ENCODE measurements at places on chromosomes 1 and 21. TPM values are rescaled to one million over a fixed set of nuclear protein-coding genes. Genes with fewer than 3 reads are reported as not detected.

- H3K27ac ChIP-seq: peak overlapping the region; percentile 19
- peaks cover 6% of the 10 kb centered on the region for H3K36me3 ChIP-seq
- H3K4me1 ChIP-seq: peaks cover 20% of the 10 kb centered on the region
- no peak overlapping the region for H3K4me3 ChIP-seq
Observed at GRCh38 chr1:26784023-26784871, 3.5 kb upstream of the PIGV start.

DNA sequence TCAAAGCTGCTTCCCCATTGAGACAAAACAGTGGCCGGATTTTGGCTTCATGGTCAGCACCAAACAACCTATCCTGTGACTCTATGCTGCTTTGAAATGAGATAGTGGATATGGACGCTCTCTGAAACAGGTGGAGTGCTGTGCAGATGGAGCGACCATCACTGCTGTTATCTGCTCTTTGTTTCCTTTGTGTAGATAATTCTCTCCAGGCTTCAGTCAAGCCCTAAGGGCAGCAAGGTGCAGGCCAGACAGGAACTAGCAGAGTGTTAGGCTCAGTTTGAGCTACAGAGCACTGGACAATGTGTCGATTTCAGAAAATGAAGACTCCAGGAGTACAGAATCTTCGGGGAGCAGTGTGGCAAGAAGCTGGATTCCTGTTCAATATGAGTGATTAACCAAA is 4.8 kb upstream of the IRF6 start:
- no peaks in the 10 kb centered on the region for H3K27me3 ChIP-seq
- no peaks in the 10 kb centered on the region for H3K4me1 ChIP-seq
- H3K36me3 ChIP-seq: no peaks in the 10 kb centered on the region
- DNase-seq: no peak
- no peak overlapping the region for H3K27ac ChIP-seq

GRCh38 chr1:19596065-19596713 is 47.9 kb upstream of the NBL1 start:
- H3K27ac ChIP-seq: peak overlapping the region; percentile 96
- peaks cover 3% of the 10 kb centered on the region for H3K4me1 ChIP-seq
- DNase-seq: no peak
- H3K36me3 ChIP-seq: no peaks in the 10 kb centered on the region
- H3K27me3 ChIP-seq: no peaks in the 10 kb centered on the region

DNA sequence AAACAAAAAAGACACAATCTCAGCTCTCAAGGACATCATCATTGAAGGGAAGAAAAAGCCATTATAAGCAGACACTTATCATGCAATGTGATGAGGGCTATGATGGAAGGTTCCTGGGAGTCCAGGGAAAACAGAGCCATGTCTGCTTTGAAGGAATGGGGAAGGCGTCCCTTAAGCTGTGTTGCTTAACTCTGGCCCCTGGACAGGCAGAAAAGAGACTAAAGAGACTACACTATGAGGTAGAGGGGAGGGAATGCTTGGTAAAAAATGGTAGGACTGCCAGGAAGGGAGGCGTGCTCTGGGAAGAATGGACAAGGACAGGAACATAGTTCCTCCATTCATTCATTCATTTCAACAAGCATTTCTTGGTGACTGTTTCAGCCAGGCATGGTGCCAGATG is 21.2 kb downstream of the ASAP3 start:
- no peaks in the 10 kb centered on the region for H3K36me3 ChIP-seq
- DNase-seq: no peak
- H3K27ac ChIP-seq: no peak overlapping the region
- no peak overlapping the region for H3K4me3 ChIP-seq
- no peaks in the 10 kb centered on the region for H3K27me3 ChIP-seq
- no peaks in the 10 kb centered on the region for H3K4me1 ChIP-seq

DNA sequence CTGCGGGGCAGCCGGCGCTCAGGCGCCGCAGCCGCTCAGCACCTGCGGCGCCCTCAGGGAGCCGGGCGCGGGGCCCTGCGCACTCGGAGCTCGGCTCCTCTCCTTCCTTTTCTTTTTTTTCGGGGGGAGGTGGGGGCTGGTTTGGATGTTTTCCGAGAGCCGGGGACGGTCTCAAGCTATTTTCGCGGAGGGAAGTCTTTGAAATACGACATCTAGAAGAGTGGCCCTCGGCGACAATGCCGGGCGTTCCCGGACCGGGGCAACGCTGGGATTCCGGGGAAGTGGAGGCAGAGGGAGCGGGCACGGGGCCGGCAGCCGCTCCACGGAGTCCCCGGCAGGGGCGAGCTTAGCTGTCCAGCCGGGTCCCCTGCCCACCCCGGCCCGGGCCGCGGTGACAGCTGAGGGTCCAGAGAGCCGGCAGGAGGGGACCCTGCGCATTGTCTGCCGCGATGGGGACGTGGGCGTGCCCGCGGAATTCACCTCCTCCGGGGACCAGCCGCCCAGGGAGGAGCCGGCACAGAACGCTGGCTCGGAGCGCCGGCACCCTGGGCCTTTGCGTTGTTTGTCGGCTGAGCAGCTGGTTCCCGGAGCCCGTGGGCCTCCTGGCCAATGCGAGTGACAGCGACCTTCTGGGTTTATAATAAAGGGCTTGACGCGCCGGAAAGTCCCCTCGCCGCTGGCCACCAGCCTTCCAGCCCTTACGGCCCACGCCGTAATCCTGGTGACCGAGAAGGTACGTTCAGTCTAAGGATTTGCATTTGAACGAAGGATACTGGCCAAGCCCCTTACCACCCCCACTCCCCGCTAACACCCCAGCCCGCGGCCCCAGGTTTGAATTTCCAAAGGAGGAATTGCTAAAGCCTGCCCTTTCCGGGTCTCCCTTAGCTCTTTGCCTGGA is 582 bp downstream of the SLC37A1 start:
- H3K4me3 ChIP-seq: peak overlapping the region; percentile 84
- H3K27ac ChIP-seq: peak overlapping the region; percentile 81
- no peaks in the 10 kb centered on the region for H3K27me3 ChIP-seq
- peak; percentile 73 for DNase-seq
- H3K36me3 ChIP-seq: peaks cover 4% of the 10 kb centered on the region

DNA sequence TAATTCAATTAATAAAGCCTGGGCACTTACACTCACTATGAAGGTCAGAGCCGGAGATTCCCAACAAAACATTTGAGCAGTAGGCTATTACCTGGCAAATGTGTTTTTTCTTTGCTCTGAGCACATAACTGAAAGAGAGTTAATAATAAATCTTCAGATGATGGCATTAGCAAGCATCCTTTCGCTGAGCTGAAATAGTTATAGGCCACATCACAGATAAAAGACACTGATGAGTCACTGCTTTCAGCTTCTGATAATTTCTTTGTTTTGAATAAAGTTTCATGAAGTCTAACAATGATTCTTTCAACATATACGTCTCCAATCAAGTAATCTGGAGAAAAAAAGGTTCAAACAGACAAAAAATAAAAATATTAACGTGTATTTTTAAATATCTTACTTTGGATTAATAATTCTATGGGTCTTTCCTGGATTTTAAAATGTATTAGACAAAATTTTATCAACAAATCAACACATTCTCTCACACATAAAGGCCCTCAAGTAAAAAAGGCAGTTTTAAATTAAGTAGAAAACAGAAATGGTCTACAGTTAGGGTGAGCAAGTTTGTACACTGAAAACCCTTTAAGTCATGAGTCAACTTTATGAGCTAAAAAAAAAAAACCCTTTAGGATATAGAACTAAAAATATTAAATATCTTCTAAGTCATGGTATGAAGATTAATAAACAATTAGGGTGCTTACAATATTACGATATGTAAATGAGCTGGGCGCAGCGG is 33.1 kb downstream of the LTN1 start:
- no peaks in the 10 kb centered on the region for H3K27me3 ChIP-seq
- H3K36me3 ChIP-seq: no peaks in the 10 kb centered on the region
- DNase-seq: no peak
- no peaks in the 10 kb centered on the region for H3K4me1 ChIP-seq
- H3K4me3 ChIP-seq: no peak overlapping the region
- no peak overlapping the region for H3K27ac ChIP-seq

- no peaks in the 10 kb centered on the region for H3K27me3 ChIP-seq
- no peaks in the 10 kb centered on the region for H3K4me1 ChIP-seq
- DNase-seq: no peak
- no peak overlapping the region for H3K4me3 ChIP-seq
Observed at GRCh38 chr21:46040707-46041106, 57.2 kb upstream of the COL6A2 start.

DNA sequence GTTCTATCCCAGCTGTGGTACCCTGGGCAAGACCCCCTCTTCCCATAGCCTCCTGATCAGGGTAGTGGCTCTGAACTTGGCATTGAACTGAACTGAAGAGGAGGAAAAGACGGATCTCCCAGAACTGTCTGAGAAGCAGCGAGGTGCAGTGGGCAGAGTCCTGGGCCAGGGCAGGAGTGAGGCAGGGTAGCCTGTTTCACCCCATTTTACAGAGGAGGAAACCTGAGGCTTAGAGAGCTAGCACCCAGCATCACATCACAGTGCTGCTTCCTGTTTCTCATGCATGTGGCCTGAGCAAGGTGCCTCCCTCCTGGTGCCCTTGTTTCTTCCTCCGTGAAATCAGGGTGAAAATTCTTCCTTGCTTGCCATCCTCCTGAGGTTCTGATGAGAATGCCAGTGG is 17.1 kb downstream of the ZNF362 start:
- DNase-seq: no peak
- H3K4me3 ChIP-seq: no peak overlapping the region
- no peaks in the 10 kb centered on the region for H3K4me1 ChIP-seq
- H3K27me3 ChIP-seq: no peaks in the 10 kb centered on the region

GRCh38 chr1:172323686-172324085 is 96.8 kb upstream of the C1orf105 start:
- H3K4me3 ChIP-seq: no peak overlapping the region
- DNase-seq: no peak

DNA sequence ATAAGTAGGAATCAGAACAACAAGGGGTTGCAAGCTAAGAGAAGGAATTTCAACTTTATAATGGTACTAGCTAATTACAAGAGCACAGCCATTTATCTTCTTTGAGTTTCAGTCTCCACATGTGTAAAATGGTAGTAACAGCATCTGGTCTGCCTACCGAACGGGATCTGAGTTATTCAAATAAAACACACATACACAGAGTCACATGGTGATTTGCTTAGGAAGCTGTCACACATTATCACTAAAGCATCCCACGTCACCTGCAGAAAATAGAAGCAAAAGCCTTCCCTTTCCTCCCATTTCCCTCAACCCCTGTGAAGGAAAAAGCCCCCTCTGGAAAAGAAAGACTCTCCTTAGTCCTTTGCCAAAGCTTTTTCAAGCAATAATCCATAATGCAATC is 389.7 kb downstream of the OMA1 start:
- no peaks in the 10 kb centered on the region for H3K27me3 ChIP-seq
- H3K4me3 ChIP-seq: no peak overlapping the region
- H3K36me3 ChIP-seq: no peaks in the 10 kb centered on the region
- no peak for DNase-seq

GRCh38 chr1:59697150-59697800 is 117.5 kb upstream of the HOOK1 start:
- no peaks in the 10 kb centered on the region for H3K27me3 ChIP-seq
- H3K36me3 ChIP-seq: no peaks in the 10 kb centered on the region
- no peak overlapping the region for H3K27ac ChIP-seq
- H3K4me3 ChIP-seq: no peak overlapping the region
- DNase-seq: no peak

GRCh38 chr1:58244872-58245271 is 301.7 kb downstream of the OMA1 start:
- DNase-seq: no peak
- H3K4me1 ChIP-seq: no peaks in the 10 kb centered on the region
- H3K4me3 ChIP-seq: no peak overlapping the region
- peaks cover 8% of the 10 kb centered on the region for H3K27me3 ChIP-seq

- no peaks in the 10 kb centered on the region for H3K27me3 ChIP-seq
- H3K27ac ChIP-seq: peak overlapping the region; percentile 45
- H3K4me1 ChIP-seq: no peaks in the 10 kb centered on the region
- no peaks in the 10 kb centered on the region for H3K36me3 ChIP-seq
- no peak overlapping the region for H3K4me3 ChIP-seq
Observed at GRCh38 chr1:159881622-159882526, 18.1 kb downstream of the CFAP45 start.

GRCh38 chr1:160546942-160547341 is 23.9 kb upstream of the SLAMF6 start:
- H3K36me3 ChIP-seq: no peaks in the 10 kb centered on the region
- no peaks in the 10 kb centered on the region for H3K27me3 ChIP-seq
- no peak for DNase-seq
- no peak overlapping the region for H3K4me3 ChIP-seq
- no peak overlapping the region for H3K27ac ChIP-seq
- no peaks in the 10 kb centered on the region for H3K4me1 ChIP-seq

- no peak overlapping the region for H3K27ac ChIP-seq
- no peaks in the 10 kb centered on the region for H3K4me1 ChIP-seq
- H3K36me3 ChIP-seq: no peaks in the 10 kb centered on the region
- DNase-seq: no peak
Observed at GRCh38 chr1:212625781-212626450, 17.4 kb downstream of the ATF3 start.

DNA sequence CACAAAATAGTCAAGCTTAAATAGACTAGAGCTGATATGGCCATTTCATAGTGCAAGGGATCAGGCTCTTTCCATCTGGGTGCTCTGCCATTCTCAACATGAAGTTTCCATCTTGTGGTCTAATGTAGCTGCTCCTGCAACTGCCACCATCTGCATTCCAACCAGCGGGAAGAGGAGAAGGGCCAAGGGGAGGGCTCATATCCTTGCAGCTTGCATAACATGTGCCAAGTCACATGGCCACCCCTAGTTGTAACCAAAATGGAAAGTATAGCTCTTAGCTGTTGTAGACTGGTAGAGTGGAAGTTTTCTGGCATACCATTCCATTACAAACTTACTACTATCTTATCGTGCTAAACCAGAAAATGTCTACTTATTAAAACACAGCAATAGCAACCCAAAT is 38.9 kb upstream of the IVNS1ABP start:
- H3K27me3 ChIP-seq: no peaks in the 10 kb centered on the region
- H3K4me1 ChIP-seq: no peaks in the 10 kb centered on the region

The BGLAP gene
- total RNA-seq: 1.2 TPM

The LRRC42 gene
- total RNA-seq: 23.2 TPM

The PAPPA2 gene
- total RNA-seq: 3.1 TPM

The FCRL5 gene
- total RNA-seq: 0.90 TPM
